HepG2 (cell line): ENCODE measurements at places on chromosomes 3 and 15.

DNA sequence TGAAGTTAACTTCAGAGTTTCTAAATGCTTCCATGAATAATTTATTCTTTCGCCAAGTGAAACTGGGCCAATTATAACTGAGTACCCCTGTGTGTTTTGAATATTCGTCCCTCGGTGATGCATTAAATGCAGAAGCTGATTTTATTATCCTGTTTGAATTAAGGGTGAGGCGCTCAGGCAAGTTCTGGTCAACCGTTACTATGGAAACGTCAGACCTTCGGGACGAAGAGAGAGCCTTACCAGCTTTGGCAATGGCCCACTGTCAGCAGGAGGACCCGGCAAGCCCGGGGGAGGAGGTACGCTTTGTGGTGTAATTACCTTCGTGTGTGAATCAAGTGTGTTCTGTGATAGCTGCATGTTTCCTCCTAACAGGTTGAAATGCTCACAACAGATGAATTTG lies 239.8 kb downstream of the ITPR1 start:
- DNase-seq: no peak

DNA sequence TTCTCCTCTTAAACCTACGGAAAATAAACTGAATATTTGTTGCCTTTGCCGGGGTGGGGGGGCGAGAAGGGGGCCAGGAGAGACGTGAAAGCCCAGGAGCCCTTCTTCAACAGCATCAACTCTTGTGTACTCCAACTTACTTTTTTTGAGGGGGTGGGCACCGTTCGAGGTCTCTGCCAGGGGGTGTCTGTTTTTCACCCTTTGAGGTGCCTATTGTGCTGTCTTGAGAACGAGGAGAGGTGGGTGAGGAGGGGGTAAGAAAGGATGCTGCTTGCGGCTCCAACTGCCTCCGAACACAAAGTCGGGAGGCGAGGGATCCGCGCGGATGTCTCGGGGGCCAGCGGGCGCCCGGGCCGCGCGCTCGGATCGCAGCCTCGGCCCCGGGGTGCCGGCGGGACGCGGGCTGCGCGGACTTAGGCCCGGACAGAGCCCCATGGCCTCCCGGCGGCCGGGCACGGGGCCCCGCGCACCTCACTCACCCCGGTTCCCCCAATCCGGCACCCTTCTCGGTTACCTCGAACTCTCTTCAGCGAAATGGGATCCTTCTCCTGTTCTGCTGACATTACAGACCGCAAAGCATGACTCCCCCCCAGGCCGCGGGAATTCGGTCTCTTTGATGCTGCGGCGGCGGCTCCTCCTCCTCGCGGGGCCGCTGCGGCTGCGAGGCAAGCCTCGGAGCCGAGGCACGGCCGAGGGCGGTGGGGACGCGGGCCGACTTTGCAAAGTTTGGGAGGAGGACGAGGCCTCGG lies 650 bp downstream of the PYGO1 start:
- DNase-seq: peak; percentile 31

DNA sequence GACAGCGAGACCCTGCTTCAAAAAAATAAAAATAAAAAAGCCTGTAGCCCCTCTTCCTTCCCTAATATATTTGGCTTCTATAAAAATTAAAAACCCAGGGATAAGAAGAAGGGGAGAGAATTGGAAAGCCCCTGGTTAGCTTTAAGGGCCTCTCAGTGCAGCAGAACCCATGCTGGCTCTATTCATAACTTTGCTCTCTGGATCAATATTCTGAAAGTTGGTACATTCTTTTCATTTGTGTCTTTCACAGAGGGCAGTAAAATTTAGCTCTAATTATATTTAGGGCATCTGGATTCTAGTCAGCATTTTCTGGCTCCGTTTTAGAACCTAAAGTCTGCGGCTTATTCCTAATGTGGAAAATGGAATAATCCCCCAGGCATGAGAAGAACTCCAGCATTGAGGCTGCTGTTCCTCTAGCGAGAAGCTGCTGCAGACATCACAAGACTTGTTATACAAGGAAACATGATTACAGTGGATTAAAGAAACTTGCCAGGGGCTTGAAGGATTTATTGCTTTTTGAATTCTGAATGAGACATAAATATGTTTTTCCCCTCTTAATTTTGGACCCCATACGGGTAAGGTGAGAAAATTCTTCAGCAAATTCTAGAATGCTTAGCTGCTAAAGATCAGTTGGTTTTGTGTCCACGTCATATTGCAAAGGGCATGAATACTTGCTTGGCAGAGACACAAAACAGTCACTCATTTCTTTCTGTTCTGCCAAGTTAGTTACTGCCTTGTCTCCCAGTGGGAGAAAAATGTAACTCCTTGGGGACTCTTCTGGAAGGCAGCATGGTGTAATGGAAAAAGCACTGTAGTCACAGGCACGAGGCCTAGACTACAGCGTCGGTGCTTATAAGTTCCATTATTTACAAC lies 177.7 kb downstream of the VGLL4 start:
- DNase-seq: no peak

DNA sequence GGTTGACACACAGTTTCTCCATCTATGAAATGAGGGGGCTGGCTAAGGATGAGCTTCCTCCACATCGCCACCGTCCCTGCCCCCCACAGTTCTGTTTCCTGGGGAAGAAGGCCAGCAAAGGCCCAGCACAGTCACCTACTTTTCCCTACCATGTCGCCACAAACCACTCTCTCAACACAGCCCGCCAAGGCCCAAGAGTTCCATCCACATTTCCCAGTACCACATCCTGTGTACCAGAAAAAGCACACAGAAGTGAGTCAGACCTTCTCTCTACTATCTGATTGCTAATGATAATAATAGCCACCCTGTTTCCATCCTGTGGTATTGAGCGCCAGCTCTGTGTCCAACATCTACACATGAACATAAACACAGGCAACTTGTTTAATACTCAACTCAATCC lies 30.3 kb upstream of the C15orf39 start:
- peak; percentile 56 for DNase-seq

- DNase-seq: no peak
These were observed 19.3 kb upstream of the DNAJC19 start for GRCh38 chr3:181008796-181009195.

DNA sequence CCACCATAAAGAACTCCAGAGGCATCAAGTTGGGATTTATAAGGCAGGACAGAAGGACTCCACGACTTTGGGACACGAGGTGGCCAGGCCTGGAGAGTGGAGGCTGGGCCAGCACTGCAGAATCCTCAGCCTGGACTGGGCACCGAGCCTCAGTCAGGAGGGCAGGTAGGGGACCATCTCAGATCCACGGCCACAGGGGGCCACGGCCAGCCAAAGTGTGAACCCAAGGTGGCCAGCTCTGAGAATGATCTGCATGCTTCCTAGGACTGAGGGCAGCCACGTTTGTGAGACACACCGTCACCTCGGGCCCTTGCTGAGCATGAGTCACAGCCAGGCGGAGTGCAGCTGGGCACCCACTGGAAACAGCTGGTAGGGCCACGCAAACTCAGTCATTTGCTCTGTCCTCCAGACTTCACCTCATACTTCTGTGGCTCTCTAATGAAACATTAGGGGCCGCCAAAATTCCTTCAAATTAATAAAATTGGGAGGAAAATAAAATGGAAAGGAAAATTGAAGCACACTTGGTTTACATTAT lies 65.8 kb downstream of the CTNNB1 start:
- DNase-seq: no peak

DNA sequence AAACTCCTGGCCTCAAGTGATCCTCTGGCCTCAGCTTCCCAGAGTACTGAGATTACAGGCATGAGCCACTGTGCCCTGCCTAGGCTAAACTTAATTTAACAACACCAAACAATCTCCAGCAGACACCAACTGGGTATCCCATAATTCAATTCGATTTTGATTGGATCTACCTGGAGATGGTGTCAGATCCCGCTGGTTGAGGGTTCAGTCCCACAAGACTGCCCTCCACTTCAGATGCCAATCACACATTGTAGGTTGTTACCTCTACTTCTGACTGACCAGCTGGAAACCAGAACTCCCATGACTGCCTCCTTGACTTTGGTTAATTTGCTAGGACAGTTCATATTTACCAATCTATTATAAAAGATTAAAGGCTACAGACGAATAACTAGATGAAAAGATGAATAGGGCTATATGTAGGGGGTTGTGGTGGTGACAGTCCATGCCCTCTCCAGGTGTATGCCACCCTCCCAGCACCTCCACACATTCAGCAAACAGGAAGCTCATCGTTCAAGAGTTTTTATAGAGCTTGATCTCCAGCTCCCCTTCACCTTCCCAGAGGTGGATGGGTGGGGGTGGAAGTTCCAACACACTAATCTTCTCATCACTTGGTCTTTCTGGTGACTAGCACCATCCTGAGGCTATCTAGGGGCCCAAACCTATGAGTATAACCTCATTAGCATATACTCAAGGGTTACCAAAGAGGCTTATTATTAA lies 9.3 kb downstream of the B2M start:
- no peak for DNase-seq

DNA sequence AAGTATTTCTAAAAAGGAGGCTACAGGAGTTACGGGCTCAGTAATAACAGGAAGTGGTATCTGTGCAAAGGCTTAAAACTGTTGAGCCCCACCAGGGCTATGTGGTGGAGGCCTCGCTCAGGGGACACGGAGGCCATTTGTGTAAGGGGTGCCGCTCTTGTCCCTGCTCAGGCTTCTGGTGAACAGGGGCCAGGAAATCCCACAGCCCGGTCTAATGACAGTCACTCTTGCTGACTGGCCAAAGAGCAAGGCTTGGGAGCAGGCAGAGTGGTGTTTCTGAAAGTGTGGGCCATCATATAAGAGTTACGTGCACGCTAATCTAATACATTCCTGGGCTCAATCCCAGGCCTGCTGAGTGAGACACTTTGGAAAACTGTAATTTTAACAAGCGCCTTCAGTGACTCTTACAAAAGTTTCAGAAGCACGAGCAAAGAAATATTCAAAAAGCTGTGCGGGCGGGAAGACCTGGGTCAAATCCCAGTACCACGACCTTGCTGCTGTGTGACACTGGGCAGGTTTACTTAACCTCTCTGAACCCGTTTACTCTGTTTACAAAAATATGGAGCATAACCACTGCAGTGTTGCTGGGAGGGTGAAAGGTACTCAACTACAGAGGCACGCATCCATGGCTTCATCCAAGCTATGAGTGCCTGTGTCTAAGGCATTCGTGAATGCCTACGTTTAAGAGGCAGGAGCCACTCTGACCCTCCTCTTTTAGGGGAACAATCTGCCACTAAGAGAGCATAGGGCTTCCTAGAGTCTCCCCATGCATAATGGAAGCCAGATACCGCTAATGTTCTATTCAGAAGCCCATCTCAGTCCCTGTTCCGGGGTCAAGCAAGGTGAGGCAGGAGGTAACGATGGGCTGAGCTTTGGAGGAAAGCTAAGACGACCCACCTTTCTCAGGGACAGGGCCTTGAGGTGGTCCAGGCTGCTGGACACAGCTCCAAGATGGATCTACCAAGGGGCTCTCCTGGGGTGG lies 2.0 kb downstream of the ATP10A start:
- DNase-seq: no peak

DNA sequence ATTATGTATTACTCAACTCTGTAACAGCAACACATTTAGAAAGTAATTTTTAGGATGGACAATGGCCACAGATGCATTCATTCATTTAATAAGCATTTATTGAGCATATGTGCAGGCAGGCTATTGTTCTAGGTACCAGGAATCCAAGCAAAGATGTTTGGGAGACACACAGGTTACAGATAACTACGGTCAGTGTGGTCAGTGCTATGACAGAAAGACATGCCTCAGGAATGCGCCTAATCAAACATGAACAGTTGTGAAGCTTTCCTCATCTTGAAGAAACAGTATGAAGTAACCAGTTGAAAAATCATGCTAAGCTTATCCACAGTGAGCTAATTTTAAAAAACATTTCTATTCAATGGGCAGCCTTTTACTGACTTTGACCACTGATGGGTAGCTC lies 155.4 kb upstream of the CCDC54 start:
- DNase-seq: no peak

GRCh38 chr3:114800272-114801031 lies 346.6 kb downstream of the ZBTB20 start:
- no peak for DNase-seq

- no peak for DNase-seq
These were observed 12.3 kb downstream of the EIF1B start for GRCh38 chr3:40321818-40322217.

DNA sequence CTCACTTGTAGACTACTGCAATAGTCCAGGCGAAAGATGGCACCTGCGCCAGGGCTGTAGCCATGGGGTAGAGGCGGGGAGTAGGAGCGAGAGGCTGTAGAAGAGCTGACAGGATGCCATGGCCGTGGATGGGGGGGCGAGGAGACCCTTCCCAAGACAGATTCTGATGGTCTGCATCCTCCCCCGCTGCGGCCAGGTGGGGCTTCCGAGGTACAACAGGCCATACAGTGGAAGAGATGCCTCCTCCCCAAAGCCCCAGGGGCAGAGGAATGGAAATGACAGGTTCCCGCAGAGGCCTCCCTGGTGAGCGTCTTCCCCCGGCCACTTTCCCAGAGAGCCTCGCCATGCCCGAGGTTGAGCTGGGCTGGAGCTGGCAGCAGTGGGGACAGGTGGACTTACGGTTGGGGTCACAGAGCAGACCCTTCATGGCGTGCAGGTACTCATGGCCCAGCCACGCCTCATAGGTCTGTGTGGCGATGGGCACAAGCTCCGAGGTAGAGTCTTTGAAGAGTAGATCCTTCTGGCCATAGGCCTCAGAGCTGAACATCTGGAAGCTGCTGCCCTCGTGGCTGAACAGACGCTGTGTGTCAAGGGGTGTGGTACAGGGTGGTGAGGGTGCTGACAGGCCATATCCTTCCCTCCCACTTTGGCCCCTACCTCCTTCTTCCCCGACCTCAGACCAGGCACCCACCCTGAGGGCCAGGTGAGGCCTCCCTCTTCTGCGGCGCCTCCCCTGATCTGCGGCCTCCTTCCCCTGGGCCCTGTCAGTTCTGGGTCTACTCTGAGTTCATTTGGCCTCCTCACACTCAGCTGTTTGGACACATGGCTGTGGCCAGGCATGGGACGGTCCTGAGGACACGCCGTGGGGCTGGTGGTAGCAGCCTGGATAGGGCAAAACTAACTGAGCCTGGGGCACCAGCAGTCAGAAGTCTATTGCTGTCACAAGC lies 13.6 kb downstream of the MELTF start:
- no peak for DNase-seq

DNA sequence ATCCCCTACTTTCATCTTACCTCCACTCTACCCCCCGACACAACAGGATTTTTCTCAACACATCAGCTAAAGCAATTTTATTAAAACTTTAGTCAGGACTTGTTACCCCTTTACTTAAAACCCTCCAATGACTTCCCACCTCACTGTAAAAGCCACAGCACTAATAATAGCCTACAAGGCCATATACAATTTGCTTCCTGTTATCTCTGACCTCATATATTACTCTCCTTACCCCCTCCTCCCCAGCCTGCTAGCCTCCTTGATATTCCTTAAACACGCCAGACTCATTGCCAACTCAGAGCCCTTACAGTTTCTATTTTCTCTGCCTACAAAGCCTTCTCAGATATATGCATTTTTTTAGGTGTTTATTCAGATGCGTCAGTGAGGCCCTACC lies 54.4 kb downstream of the DCUN1D1 start:
- no peak for DNase-seq
